ENCODE measurements at places on chromosomes 6 and 20.

- no peak for DNase-seq
Measured at GRCh38 chr20:3919352-3919751, 30.2 kb downstream of the PANK2 start.

- DNase-seq = no peak
Measured at GRCh38 chr6:35911871-35912653, 8.8 kb downstream of the SRPK1 start.

- no peak for DNase-seq
Measured at GRCh38 chr6:167835260-167835659, 8.5 kb downstream of the AFDN start.

DNA sequence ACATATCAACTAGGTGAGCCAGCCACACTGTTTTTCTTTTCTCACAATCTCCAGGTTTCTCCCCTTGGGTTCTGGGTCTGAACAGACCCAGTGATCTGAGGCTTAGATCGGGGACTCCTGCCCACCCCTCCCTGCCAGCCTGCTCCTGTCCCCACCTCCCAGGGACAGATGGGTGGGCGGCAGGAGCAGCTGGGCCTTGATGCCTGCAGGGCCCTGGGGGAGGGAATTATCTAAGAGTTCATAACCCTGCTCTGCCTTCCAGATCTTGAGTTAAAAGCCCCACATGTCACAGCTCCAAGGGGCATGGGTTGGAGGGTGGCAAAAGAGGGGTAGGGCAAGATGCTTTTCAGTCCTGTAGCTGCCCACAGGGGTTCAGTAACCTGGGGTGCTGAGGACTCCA, 5.2 kb upstream of the XKR7 start:
- no peak for DNase-seq

- DNase-seq = no peak
Measured at GRCh38 chr6:36335465-36336207, 1.1 kb downstream of the BNIP5 start.

- DNase-seq = no peak
Measured at GRCh38 chr20:48897305-48898010, 24.1 kb upstream of the ARFGEF2 start.

DNA sequence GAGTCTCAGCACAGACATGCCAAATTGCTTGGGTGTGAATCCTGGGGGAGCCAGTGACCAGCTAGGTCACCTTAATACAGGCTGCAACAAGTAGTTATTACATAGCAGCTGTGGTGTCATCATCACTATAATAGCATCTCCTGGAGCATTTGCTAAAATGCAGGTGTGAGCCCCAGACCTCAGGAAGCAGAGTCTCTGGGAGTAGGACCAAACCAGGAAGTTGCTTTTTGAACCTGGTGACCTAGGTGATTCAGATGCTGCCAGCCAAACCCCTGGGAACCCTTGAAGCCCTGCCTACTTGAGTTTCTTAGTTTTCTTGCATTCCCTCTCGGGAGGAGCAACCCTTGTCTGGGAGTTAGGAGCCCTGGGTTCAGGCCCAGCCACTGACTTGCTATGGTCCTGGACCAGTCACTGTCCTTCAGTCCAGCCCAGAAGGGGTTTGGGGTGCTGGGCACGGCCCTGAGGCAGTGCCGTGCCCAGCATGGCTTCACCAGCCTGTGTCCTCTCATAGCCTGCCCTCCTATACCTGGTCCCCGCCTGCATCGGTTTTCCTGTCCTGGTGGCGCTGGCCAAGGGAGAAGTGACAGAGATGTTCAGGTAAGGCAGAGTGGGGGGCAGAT, 39.3 kb upstream of the ID1 start:
- no peak for DNase-seq

- DNase-seq = no peak
Measured at GRCh38 chr6:139582956-139583355, 208.5 kb upstream of the CITED2 start.

GRCh38 chr6:76885861-76886301, 577.4 kb downstream of the HTR1B start:
- no peak for DNase-seq

GRCh38 chr20:43247361-43247760, 57.7 kb upstream of the PTPRT start:
- no peak for DNase-seq

- DNase-seq = no peak
Measured at GRCh38 chr20:24587384-24588046, 118.1 kb downstream of the SYNDIG1 start.

DNA sequence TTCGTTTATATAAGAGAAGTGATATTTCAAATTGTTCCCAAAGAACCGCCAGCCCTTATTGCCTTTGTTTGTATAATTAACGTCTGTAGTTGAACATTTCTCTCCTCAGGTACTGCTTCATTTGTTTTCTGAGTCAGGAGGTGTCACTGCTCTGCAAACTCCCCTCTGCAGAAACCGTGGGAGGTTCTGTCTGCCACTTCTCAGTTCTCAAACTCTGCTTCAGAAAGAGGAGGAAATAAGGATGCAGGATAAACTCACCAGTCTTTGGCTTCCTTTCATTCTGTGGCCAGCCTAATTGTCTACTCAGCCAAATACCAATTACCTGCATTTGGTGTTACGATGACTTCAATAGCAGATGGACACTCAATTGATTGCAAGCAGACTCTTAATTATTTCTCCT, 149.8 kb downstream of the PAK5 start:
- no peak for DNase-seq

DNA sequence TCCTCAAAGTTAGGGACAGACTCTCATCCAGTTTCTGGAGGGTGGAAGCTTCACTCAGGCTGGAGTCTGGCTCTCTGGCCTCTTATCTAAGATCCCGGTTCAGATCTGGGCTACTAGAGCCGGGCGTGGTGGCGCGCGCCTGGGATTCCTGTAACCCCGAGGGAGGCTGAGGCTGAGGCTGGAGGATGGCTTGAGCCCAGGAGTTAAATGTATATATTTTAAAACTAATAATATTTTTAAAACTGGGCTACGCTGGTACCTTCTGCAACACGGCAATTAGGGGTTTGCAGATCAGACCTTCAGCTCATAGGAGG, 710 bp upstream of the ZNF343 start:
- no peak for DNase-seq

- DNase-seq = no peak
Measured at GRCh38 chr20:23889775-23890187, 10.2 kb upstream of the CST5 start.

GRCh38 chr6:14276071-14276470, 158.5 kb downstream of the CD83 start:
- no peak for DNase-seq

- no peak for DNase-seq
Measured at GRCh38 chr20:53524589-53525312, 68.9 kb downstream of the ZNF217 start.

GRCh38 chr20:42181064-42181463, 562.9 kb upstream of the CHD6 start:
- DNase-seq = no peak

GRCh38 chr6:170094686-170095272, 196.1 kb downstream of the DLL1 start:
- DNase-seq = peak; percentile 57

GRCh38 chr6:90131614-90132423, 164.8 kb downstream of the BACH2 start:
- DNase-seq = no peak

DNA sequence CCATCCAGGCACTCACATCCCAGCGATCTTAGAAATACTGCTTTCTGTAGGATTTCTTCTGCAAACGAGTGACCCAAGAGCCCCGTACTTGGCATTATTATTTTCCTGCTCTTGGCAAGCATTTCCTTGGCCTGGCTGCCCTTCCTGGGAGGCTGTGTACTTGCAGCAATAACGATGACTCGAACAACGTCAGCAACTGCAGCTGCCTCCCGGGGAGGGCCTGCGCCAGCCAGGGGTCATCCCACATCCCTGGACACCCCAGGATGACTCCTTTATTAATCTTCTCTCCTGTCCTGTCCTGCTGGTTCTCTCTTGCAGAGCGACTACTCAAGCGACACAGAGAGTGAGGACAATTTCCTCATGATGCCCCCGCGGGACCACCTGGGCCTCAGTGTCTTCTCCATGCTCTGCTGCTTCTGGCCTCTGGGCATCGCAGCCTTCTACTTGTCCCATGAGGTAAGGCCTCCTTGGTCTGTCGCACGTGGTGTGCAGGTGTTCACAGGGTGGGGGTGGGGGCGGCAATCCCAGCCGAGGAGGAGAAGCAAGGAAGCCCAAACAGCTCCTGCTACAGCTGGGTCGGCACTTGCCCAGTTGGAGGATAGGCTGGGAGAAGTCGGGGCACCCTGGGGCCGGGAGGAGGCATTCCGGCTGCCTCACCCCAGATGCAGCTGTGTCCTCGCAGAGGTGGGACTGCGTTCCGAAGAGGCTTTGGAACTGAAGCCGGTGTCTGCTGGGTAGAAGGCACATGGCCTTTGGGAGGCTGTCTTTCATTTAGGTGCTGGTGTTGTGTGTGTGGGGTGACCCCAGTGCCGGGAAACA, 115.3 kb downstream of the SYNDIG1 start:
- no peak for DNase-seq
